Stimulated activated CD4-positive, alpha-beta T cell treated with anti-CD3 and anti-CD28 coated beads, TNF-alpha, amount 100 ng/mL, for 4 hours (primary cell): ENCODE measurements at places on chromosomes 3 and 15.

GRCh38 chr15:55708720-55709119, 34.2 kb downstream of the PRTG start:
- no peak for DNase-seq

GRCh38 chr15:42207674-42208579, at the start of gene VPS39:
Gene VPS39 (minus strand): TSS chr15:42208304. CDS start chr15:42208153, 151 bp downstream.
- DNase-seq, result peak; percentile 65

DNA sequence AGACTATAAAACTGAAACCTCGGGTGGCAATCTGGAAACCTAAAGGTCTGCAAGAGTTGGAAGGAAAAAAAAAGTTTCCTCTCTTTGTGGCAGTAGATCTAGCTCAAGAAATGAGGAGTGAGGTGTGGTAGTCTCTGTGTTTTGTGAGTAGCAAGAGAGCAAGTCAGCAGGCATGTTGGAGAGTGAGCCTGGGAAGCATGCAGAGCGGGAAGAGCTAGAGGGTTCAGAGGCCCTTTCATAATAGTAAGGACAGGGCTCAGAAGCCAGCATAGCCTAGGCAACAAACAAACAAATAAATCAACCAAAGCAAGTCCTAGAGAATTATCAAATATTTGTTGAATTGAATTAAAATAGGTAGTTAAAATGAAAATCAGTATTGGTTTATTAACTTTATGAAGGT, 189.7 kb upstream of the CBLB start:
- no peak for DNase-seq

GRCh38 chr15:70974004-70974832, 81.6 kb downstream of the LRRC49 start:
- no peak for DNase-seq

GRCh38 chr3:116740293-116740692, 30.7 kb downstream of the TUSC7 start:
- no peak for DNase-seq

DNA sequence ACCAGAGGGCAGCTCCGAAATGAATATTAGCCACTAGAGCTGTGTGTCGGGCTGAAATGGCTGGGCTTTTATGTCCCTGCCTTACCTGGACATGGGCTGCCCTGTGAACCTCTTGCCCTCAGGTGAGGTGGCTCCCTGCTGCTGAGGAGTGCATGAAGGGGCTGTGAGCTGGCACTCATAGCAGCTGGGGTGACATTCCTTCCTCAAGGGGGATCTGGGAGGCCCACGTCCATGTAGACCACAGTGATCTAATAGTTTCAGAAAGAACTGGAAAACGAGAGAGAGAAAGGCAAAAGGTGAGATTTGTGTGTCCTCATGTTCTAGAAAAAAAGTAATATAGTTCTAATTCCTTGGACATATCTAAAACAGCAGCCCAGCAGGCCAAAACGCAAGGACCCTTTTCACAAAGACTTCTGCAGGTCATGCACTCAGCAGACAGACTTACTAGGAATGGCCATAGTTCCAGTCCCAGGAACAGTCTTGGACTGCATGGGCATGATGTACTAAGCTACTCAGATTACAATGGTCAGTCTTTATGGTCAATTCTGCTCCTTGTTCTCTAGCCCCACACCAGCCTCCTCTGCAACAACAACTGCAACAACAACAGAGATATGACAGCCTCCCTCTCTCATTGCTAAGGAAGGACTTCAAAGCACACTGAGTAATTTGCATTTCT, 10.8 kb upstream of the SLC24A5 start:
- DNase-seq, result no peak
